ENCODE measurements at places on chromosomes 7 and 10.

- DNase-seq: no peak
Observed at GRCh38 chr10:51421853-51422252, 277.5 kb downstream of the CSTF2T start.

DNA sequence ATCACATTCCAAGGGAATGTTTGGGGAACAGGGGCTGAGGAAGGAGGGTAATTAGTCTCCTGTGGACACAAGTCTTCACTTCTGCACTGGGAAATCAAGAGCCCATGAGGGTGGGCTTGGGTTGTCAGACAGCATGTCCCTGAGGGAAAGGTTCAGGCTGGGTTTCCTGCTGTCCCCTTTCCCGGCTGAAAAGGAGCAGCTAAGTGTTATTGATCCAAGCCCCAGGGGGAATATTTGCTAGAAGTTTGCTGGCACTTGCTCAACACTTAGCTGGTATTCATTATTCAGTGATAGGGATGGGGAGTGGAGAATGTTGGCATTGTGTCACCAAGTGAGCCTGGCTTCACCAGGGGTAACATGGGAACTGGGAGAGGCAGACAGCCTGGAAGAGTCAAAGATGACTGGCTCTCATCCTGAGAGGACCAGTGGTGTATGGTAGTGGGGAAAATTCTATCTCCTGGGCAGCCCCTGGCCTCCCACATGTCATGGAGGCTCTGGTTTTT is 344.4 kb upstream of the PODXL start:
- no peak for DNase-seq

DNA sequence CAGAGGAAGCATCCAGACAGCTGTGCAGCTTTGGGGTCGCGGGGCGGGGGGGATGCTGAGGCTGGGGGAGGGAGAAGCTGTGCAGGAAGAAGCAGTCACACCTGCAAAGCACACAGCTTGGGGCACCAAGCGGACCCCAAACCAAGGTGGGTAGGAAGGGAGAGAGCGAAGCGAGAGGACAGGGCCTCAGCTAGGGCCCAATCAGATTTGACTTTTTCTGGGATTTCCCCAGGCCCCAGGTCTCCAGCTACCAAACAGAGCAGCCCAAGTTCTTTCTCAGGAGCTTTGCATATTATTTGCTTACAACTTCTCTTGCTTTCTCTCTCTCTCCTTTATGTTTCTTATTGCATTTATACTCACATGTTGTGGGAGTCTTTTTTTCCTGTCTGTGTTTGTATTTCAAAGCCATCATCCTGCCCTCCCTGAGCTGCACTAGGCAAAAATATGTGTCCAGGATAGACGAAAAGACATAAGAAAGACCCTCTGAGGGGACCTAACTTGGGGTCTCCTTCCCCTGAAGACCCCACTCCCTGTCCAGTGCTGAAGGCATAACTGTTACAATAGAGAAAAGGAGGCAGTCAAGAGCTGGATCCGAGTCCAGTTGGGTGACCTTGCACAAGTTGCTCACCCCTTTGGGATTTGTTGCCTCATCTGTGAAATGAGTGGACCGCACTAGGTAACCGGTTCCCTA is 50.6 kb upstream of the SMNDC1 start:
- no peak for DNase-seq

GRCh38 chr7:49255054-49255453 is 330.7 kb downstream of the CDC14C start:
- peak; percentile 38 for DNase-seq

GRCh38 chr7:98231493-98232262 is 20.4 kb downstream of the TECPR1 start:
- no peak for DNase-seq

DNA sequence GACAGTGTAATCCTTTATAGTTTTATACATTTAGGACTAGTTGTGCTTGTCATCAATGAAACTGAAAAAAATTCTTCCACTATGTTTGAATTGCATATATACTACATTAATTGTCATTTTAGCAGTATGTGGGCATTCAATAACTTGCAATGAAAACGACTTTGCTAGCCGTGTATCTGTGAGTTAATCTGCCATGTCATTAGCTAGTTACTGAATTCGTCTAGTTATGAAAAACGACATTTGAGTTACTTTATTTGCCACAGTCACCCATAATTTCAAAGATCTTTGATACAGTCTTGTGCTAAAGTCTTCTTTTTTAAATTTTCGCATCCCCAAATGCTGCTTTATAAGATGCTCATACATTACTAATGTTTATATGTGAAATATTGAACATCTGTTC is 18.3 kb upstream of the SMC3 start:
- DNase-seq: no peak

DNA sequence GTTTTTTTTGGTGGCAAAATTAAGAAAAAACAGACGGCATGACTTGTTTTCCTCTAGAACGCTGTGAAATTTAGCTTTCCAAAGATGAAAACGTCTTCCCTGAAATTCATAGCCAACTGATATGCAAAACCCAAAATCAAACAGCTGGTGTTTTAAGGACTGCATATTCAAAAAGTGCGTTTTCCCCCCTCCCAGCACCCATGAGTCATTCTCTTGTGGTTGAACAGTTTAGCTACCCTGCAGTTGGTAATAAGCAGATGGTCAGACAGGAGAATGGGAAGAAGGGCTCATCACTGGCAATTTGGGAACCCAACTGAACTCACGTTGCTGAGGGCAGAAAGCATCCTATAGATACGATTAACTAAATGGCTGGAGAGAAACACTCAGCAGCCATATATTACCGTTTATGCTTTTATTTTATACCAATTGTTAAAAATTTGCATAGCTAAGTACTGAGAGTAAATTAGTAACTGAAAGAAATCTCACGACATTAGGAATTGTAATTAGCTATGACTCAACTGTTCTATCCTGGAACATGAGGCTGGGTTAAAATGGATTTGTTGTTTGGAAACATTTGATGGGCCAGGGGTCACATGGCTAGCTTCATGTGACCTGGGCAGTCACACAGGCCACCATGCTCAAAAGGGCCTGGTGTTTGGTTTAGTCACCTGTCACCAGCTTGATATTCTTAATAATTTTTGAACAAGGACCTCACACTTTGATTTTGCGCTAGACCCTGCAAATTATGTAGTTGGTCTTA is 343.1 kb downstream of the PHTF2 start:
- DNase-seq: peak; percentile 46

DNA sequence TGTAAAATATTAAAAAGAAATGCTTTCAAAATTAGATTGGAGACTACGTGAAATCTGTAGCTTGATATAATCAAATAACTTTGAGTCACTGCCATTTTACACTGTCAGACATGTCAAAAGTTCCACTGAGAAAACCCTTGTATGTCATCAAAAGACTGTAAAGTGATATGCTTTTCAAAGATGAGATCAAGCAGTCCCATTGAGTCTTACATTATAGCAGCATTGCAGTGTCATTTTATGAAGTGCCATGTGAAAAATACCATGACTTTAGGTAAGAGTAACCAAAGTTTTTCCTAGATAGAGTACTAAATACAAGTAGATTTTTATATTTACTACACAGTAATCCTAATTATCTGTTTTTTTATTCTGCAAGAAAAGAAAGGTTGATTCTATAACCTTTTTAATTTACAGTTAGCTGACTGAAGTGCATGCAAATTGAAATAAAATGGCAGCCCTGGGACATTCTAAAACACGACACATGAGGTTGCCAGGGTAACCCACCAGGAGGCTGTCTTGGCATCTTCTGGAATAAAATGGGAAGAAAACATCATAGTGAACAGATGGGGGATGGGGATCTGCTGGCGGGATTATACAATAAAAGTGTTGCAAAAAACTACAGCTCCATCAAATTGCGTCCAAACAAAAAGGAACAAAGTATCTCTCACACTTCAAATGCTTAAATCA is 91.3 kb upstream of the TMEM106B start:
- DNase-seq: no peak

DNA sequence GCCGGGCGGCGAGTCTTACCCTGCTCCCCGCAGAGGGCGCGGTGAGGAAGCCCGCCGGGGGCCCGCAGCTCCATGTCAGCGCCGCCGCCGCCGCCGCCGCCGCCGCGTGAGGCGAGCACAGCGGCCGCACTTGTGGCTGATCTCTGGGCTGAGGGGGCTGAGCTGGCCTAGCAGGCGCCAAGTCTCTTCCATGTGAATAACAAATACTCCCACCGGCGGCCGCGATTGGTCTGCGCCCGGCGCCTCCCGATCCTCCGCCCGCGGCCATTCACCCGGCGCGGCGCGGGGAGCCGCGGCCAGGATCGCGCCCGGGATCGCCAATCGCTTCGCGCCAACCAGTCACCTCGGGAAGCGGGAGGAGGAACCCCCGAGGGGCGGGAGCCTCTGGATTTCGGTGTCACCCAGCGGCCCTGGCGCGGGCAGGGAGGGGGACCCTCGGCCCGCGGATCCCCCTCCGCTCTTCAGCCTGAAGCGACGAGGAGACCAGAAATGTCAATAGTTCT is at the start of gene GRM8:
Gene GRM8 (minus strand): TSS at position 164 of the 503 bp plus-strand sequence.
- DNase-seq: no peak
